ENCODE measurements at places on chromosomes 2 and 18. TPM values are rescaled to one million over a fixed set of nuclear protein-coding genes. Genes with fewer than 3 reads are reported as not detected.

TMEM200C gene
- 11.3 TPM for total RNA-seq

SNED1 gene
- total RNA-seq, result 0.48 TPM

LAMA1 gene
- total RNA-seq, result 18.3 TPM

ANKRD12 gene
- 24.4 TPM for total RNA-seq

TMX3 gene
- total RNA-seq, result 64.6 TPM

TBR1 gene
- not detected for total RNA-seq

EFR3B gene
- total RNA-seq, result 13.3 TPM

SKOR2 gene
- total RNA-seq, result not detected

SERPINE2 gene
- total RNA-seq, result 375 TPM

All from astrocyte (in vitro differentiated cells and primary cell).